EH (cell line): ENCODE measurements at places on chromosomes 4 and X.

DNA sequence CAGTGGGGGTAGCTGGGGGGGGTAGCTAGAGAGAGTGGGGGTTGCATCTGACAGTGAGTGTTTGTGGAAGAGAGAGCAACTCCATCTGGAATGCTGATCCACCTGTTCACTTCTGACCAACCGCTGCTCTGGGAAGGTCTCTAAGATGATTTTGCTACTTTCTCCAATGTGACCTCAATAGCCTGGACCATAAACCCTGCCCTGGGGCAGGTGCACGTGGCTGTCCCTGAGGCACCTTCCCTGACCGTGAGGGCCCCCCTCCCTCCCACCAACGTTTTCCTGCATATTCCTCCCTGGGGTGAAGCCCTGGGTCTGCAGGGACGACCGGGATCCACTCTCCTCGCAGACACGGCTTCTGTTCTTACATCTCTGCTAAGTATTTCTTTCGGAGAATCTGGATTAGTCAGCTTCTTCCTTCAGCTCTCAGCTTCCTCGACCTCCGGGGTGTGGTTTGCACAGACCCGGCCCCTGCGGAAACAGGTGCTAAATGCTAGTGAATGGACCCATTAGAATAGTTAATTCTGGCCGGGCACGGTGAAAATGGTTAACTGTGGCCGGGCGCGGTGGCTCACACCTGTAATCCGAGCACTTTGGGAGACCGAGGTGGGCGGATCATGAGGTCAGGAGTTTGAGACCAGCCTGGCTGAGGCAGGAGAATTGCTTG lies 21.4 kb upstream of the PLCXD1 start:
- DNase-seq: no peak

DNA sequence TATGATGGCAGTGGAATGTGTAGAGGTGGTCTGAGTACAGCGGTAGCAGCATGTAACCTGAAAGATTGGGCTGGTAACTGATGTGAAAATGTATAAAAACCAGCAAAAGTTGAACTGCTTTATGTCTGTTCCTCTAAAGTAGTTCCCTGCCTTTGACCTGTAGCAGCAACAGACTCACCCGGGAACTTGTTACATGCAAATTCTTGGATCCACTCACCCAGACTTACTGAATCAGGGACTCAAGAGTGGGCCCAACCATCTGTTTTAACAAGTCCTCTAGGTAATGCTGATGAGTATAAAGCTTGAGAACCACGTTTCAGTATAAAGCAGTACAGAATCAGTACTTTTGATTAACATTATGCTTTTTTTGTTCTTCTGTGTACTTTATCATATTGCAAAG lies 84.7 kb downstream of the RAP1GDS1 start:
- DNase-seq: no peak

DNA sequence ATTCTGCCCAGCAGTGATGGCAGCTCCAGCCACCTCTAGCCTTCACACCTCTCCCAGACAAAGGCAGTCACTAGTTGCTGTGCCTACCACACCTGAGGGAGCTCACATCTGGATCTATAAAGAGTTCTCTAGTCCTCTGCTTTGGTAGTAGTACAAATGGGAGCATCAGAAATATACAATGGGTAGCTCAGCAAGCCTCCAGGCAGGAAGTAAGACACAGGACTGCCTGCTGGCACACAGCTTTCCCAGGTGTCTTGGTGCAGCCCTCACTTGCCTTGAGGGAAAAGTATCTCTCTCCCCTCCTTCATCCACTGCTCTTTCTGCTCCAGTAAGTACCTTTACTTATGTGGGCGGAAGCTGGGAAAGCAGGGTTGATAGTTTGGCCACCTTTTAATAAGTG lies 212.9 kb upstream of the SLC7A11 start:
- no peak for DNase-seq

- DNase-seq: no peak
Measured at GRCh38 chr4:24219209-24219608, 329.4 kb upstream of the PPARGC1A start.

- no peak for DNase-seq
Measured at GRCh38 chr4:151906438-151906837, 145.6 kb upstream of the GATB start.

- peak; percentile 48 for DNase-seq
Measured at GRCh38 chr4:100988876-100989275, 358.4 kb downstream of the PPP3CA start.

DNA sequence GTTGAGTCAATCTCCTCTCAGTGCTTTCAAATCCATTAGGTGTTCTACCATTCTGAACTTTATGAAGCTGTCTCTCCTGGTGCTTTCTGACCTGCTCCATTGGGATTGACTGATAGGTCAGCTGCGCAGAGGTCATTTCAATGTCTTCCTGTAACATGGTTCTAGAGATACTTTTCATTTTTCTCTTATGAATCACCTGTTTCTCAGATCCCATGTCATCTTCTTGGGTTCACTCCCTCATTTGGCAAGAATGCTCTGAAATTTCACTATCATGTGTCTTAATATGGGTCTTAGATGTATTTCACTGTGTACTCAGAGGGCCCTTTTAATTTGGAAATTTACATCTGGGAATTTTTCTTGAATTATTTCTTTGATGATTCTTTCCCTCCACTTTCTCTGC lies 13.8 kb upstream of the PGM2 start:
- peak; percentile 71 for DNase-seq

GRCh38 chr4:113760094-113760794 lies 1.3 kb downstream of the CAMK2D start:
- DNase-seq: peak; percentile 68

DNA sequence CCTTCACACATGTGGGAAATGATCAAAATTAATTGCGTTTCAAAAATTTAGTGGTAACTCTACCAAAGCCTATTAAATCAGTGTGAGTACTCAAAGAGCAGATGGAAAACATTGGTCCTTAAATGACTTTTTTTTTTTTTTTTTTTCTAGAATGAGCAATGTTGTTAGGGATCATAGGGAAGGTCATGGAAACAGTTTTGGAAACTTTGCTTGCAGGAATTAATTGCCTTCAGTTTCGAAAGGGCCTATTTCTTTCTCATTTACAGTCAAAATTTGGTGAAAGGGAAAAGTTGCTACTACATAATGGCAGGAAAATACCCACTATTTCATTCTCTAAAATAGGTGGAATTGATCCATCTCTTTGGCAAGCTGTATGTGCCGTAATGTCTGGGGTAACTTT lies 160.9 kb downstream of the RTL9 start:
- DNase-seq: no peak

DNA sequence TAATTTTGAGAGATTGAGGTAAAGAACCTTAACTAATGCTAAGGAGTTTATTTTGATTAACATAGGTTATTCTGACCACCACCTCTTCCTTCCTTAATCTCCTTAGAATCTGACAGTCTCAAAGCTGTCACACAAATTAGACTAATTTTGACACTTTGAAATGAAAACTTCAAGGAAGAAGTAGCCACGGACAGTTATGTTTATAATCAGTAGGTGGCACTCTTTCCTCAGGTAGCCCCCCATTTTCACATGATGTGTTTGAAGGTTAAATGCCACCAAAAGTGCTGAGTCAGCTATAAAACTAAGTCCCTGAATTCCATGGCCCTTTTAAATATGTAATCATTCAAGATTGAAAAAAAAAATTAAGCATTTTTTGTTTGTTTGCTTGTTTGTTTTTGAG lies 22.4 kb downstream of the TMEM33 start:
- peak; percentile 23 for DNase-seq

- DNase-seq: no peak
Measured at GRCh38 chrX:149979126-149979644, 40.9 kb upstream of the EOLA2 start.

GRCh38 chrX:20968996-20969395 lies 405.2 kb upstream of the CNKSR2 start:
- peak; percentile 0 for DNase-seq

DNA sequence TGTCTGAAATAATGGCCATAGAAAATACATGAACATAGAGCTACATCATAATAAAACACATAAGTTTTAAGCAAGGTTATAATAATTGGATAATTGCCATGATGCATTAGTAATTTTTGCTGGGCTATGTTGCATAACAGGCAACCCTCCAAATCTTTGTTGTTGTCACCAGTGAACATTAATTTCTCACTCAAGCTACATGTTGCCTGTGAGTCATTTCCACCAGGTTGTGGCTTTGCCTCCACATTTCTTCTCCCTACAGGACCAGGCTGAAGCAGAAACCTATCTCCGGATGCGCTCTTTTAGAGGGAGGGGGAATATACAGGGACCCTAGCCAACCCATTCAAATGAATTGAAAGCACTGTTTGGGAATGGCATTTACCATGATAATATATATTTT lies 347.7 kb downstream of the GABRG1 start:
- DNase-seq: no peak

GRCh38 chrX:153938226-153938786 lies 3.5 kb upstream of the NAA10 start:
- no peak for DNase-seq

DNA sequence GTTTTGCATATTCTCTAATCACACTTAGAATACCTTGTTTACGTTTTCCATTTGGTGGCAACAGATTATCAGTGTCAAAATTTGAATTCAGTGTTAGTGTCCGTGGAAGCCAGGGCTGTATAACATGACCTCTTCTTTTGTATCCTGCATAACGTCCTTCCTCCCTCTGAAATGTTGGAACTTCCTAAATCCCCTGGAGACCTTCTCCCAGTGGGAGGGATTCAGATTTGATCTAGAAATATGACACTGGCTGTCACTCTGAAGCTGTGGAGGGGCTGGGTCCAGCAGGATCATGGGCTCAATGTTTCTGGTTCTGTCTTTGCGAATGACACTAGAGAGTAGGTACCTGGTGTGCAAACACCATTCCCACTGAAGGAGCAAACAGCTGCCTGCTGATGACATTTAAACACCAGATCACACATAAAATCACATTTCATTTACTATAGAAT lies 850 bp upstream of the CXCL3 start:
- no peak for DNase-seq

GRCh38 chr4:66059556-66059955 lies 389.3 kb upstream of the EPHA5 start:
- DNase-seq: no peak

DNA sequence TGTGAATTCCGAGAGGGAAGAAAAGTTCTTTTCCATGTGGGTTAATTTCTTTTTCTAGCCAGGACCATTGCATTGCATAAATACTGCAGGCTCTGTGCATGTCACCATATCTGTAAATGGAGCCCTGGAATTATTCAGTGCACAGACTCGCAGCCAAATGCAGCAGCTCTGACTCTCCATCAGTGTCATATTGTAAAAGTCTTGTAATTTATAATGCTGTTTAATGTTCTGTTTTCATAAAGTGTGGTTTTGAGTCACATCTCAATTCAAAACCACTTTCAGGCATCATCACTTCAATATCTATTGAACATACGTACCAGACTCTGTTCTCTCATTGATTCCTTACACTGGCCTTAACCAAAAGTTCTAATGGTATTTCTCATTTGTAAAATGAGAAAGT lies 193.9 kb upstream of the RPL34 start:
- DNase-seq: peak; percentile 6

- DNase-seq: peak; percentile 68
Measured at GRCh38 chr4:139603576-139604410, 47.8 kb upstream of the SETD7 start.

DNA sequence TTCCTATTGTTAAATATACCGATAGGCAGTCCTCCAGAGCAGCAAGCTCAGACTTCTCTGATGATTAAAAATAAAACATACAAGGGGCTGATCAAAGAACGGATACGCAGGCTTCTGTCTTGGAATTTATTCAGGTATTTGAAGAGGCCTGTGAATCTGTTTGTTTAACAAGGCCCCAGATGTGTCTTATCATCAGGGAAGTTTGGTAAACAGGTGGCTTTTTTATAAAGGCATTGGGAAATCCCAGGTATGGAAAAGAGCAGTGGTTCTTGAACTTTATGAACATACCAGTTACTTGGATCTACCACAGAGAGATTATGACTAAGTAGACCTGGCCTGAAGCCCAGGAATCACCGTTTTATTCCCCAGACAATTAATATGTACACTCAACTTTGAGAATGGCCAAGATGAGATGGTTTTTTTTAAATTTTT lies 47.9 kb downstream of the SOWAHB start:
- peak; percentile 92 for DNase-seq

DNA sequence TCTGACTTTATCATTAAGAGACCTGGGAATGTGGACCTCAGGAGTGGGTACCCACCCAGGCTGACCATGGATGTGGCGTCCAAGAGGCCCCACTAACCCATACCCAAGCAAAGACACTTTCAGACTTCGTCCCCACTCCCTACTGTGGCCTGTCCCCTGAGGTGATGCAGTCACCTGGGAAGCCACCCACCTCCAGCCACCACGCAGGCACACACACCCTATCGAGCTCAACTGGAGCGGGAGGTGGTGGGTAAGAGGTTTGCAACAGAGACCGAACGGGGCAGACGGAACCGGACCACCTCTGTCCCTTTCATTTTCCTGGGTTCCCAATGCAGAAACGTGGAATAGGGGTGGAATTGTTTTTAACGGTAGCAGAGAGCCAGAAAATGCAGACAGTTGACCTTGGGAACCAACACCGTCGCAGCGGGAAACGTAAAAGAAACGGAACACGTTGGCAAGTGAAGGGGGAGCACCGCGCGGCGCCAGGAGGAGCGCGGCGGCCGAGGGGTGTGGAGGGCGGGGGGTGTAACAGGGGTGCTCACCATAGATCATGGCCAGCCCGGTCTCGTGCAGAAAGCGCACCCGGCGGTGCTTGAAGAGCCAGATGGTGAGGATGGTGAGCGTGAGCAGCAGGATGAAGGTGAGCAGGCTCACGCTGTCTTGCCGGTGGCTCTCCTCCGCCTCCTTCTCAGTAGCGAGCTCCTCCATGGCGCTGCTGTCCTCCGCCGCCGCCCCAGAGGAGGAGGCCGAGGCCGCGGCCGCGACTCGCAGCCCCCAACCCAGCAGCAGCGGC lies 559 bp downstream of the SLC9A7 start:
- peak; percentile 26 for DNase-seq

DNA sequence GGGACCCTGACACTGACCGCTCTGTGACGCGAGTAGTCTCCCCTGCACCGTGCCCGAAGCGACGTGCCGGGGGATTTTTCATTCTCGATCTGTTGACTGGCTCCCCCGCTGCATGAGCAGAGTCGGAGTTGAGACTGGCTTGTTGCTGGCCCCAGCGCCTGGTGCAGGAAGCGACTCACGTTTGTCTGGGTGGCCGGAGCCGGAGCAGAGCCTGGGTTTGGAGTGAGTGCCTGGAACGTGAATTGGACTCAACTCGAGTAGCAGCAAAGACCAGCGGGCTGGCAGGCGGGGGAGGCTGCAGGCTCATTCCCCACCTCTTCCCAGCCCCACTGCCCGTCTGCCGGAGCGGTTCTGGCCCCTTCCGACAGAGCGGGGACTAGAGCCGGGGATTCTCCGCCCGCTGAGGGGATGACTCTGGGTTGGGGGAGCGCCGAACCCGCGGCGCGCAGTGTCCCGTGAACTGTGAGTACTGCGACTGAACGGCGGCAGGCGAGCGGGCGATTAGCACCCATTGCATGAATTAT lies 554 bp downstream of the PCDH7 start:
- peak; percentile 51 for DNase-seq

DNA sequence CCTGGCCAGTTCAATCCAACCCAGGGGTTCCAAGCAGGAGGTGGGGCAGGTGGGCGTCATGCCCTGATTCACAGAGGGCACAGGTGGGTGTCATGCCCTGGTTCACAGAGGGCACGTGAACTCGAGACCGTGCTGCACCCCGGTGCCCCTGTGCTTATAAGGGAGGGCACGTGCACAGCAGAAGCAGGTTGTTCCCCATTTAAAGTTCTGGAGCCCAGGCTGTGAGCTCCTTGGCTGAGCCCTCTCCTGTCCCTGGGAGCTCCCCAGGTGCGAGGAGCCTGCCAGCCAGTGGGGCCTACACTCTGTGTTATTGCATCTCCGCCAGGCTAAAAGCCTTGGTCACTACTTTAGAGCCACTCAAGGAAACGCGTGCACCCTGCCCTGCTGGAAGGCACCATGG lies 3.2 kb upstream of the CPZ start:
- no peak for DNase-seq
